ENCODE measurements at places on chromosomes 4 and X. TPM values are rescaled to one million over a fixed set of nuclear protein-coding genes. Genes with fewer than 3 reads are reported as not detected.

The EPHA5 gene
- 0.45 TPM for total RNA-seq

The BEX1 gene
- not detected for total RNA-seq

The ATP1B4 gene
- total RNA-seq, result not detected

The ITIH6 gene
- not detected for total RNA-seq

The COQ2 gene
- total RNA-seq, result 21.4 TPM

The MAML3 gene
- 15.0 TPM for total RNA-seq

The LANCL3 gene
- total RNA-seq, result not detected

The RASL11B gene
- total RNA-seq, result 0.14 TPM

The CFI gene
- 0.72 TPM for total RNA-seq

The KLKB1 gene
- total RNA-seq, result not detected

The ZAR1 gene
- total RNA-seq, result not detected

The EDA gene
- total RNA-seq, result 0.76 TPM

The AMER1 gene
- 2.9 TPM for total RNA-seq

The SPANXA2 gene
- total RNA-seq, result 0.23 TPM

The MAGEA12 gene
- total RNA-seq, result 0.12 TPM

The EMCN gene
- not detected for total RNA-seq

The AKAP14 gene
- not detected for total RNA-seq

The RBMXL3 gene
- total RNA-seq, result not detected

The LRIT3 gene
- total RNA-seq, result not detected

The XAGE2 gene
- not detected for total RNA-seq

The SPATA4 gene
- 0.22 TPM for total RNA-seq

The GSTCD gene
- total RNA-seq, result 4.0 TPM

The SPANXN4 gene
- not detected for total RNA-seq

The UGT2B17 gene
- not detected for total RNA-seq

The GAGE12H gene
- total RNA-seq, result not detected

The TLL1 gene
- 0.45 TPM for total RNA-seq

The CT47A7 gene
- not detected for total RNA-seq

The SLC4A4 gene
- 1.8 TPM for total RNA-seq

Measured in A549 treated with ZK216348 at 1 μM for 4 hours (cell line).